Cortex of kidney (tissue), 1 donor: ENCODE measurements at places on chromosomes 6 and 20.

GRCh38 chr6:150835620-150836019, 29.9 kb upstream of the MTHFD1L start:
- no peak for DNase-seq

DNA sequence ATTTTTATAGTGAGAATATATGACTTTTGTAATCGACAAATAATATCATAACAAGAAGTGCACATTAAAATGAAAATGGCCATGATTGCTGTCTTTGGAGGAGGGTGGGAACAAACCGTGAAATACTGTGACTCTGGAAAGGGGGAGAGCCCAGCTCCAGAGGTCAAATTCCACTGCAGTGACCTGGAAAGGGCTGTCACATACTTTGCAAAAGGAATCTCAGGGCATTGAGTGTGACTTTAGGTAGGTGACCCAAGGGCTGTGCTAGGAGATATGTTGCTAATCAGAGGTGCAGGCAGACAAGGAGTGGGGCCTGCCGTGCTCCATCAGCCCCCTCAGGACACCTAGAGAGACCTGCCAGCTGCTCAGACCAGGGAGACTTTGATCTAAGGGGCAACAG, 28.1 kb upstream of the BMP7 start:
- DNase-seq, result no peak

DNA sequence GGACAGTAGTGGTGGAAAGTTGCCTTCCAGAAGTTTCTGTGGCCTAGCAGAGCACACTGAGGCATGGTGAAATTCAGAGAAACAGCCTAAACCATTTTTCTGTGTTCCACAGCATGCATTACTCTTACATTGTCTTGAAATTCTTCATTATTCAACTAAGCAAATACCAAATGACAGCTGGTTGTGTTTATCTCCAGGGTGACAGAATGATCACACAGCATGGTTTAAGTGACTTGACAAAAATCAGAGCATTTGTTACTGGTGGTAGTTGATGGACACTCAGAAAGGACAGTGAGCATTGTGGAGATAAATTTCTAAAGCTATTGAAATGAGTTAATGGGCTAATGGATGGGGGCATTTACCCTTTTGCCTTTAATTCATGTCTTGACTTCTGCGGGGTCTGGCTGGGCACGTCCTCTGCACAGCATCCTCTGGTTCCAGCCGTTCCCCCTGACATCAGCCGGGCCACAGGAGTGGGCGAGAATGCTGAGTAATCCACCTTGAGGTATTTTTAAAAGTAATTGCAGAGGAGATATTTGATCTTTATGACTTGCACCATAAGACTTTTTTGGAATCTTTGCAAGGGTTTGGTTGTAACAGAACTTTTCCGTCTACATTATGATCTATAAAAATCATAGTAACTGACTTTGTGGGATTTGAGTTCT, 78.9 kb upstream of the SCP2D1 start:
- DNase-seq, result no peak

GRCh38 chr20:47202733-47203667, 153.5 kb downstream of the ZMYND8 start:
- DNase-seq, result no peak

DNA sequence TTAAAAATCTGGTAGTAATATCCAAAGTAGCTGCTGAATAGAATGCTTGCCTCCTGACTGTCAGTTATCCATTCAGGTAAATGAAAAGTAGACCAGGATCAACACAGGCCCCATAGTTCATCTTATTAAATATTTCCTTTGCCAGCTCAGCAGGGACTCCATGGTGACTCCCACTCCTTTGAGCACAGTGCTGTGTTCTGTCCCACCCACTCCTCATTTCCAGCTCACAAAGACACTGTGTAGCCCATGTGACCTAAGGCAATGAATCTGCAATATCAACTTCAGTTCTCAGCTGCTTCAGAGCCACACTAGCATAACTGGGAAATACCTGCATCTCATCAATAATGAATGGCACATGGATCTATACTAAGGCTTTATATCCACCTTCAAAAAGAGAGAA, 189.5 kb upstream of the MANEA start:
- no peak for DNase-seq

DNA sequence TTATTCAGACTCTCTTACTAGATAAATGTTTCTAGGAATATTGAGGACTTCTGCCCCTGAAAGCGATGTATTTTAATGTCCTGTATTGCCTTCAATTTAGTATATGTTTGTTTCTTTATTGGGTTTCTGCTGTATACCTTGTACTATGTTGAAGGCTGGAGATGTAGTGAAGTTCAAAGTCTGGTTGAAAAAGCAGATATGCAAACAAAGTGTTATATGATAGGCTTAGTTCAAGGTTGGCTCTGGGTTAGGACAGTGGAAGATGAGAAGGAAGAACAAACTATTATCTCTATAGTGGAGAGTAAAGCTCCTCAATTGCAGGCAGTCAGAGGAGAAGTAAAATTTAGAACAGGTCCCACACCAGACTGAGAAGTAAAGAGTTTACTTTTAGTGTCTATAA, 36.3 kb upstream of the ADGRG6 start:
- no peak for DNase-seq

DNA sequence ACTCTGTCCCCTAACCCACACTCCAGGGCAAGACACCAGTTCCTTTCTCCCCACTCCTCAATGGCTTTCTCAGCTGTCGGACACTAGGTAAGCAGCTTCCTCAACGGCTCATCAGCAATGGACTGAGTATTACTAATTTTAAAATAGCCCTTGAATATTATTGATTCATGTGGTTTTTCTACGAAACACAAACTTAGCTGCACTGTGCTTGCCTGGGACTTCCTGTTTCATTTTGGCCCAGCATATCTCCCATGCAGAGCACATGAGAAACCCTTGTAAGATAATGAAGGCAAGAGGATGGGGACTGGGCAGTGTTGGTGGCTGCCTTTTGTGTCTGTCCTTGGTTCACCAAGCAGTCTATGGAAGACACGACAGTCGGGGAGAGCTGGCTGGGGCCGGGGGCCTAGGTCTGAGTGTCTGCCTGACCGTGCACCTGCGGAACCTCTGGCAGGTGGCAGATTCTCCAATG, 48.9 kb downstream of the RNASET2 start:
- DNase-seq, result no peak

DNA sequence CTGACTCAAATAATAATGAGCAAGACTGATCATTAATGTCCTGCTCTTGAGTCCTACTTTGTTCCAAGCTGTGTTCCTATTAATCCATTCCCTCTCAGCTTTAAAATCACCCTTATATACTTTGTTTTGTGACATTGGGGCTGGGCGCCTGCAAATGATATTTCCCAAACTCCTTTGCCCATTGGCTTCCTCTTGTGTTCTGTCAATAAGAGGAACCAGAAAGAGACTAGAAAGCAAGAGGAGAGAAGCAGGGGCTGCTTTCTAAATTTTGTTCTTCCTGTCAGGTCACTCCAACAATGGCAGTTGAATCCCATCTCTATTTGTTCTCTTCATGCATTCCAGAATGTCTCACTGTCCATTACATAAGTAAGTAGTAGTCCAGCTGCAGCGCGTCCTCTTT, 21.6 kb upstream of the TRIM27 start:
- DNase-seq, result no peak

DNA sequence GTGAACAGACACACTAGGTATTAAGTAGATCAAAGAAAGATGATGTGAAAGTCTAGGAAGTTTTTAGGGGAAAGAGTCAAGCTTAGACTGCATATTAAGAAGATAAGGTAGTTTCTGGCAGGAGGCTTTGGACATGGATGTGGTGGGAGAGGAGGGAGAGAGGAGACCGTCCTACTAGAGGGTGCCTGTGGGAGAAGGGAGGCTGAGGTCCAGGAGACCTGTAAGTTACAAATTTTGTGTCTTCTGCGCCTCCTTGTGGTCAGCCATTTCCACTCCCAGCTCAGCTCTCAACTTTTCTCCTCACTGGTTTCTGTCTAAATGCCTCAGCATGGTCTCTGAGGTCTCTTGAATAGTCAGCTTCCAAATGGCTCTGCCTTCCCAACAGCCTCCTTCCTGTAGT, 193.5 kb downstream of the UNC5CL start:
- no peak for DNase-seq

DNA sequence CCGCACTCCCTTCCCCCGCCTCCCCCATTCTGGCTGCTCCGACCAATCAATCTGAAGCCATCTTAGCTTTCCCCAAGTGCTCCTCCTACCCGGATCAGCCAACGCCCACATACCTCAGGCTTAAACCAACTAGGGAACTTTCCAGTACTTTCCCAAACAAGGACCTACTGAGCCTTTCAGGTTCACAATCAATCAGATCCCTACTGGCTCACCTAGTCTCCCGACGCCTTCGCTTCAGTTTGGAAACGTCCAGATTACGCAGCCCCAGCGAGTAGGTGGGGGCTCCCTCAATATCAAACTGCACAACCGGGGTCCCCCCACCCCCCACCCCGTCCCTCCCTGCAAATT, 432 bp downstream of the HSPA1L start:
- DNase-seq, result no peak

GRCh38 chr20:25022680-25023079, 30.1 kb upstream of the APMAP start:
- DNase-seq, result no peak

DNA sequence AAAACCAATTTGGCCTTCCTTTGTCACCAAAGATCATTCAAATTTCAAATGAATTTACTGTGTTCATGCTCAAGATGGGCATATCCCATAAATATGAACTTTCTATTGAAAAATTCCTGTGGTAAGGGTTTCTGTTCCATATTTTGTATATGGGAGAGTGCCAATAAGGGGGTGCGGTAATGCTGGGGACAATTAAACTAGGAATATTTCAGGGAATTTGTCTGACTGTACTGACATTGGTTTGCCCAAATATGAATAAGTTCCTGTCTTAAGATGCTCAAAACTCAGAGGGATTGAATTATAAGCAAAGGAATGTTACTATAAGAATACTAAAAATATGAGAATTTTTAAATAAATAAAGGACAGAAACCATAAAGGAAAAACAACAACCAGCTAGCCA, 553.0 kb upstream of the MARCKS start:
- DNase-seq, result no peak

GRCh38 chr20:1619861-1620444, at the start of gene SIRPB1:
TSS of gene SIRPB1 (minus strand) at chr20:1620009. CDS start at chr20:1619944, 65 bp downstream.
- DNase-seq, result no peak

DNA sequence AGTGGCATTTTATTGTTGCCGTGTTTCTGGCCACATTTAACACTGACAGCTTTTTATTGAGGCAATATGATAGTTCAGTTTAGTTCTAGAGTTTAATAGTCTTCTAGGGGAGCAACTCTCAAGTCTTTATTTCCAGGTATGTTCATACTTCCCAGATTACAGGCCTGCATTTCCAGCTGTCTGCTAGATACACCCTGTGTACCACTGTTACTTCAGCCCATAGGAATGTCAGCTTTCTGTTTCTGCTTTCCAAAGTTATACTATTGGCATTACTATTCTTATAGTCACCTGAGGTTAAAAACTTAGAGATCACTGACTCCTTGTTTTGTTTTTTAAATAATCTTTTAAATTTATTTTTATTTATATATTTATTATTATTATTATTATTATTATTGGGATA, 7.6 kb downstream of the ZNF451 start:
- DNase-seq, result no peak

DNA sequence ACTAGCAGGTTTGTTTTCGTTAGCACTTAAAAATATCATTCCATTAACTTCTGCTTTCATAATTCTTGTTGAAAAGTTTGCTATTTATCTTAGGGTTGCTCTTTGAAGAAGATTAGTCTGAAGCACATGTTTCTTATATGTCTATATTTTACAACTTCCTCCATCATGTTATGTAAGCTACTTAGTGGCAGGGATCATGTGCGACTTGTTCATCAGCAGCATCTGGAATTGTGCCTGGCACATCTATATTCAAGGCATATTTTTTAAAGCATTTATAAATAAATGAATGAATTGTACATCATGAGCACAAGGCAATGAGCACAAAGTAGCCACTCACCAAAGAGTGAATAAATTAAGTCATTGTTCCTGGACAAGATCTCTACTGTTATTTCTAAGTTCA, 187.2 kb upstream of the COL21A1 start:
- DNase-seq, result no peak

GRCh38 chr20:34794006-34794585, 31.4 kb downstream of the NCOA6 start:
- no peak for DNase-seq

GRCh38 chr20:51749674-51750036, 18.5 kb downstream of the ATP9A start:
- DNase-seq, result no peak

GRCh38 chr6:119552021-119552420, 202.5 kb upstream of the MAN1A1 start:
- no peak for DNase-seq

GRCh38 chr6:19605624-19606023, 231.5 kb upstream of the ID4 start:
- DNase-seq, result no peak

- DNase-seq, result no peak
These were observed 522.4 kb downstream of the HDGFL1 start for GRCh38 chr6:23091795-23092194.

DNA sequence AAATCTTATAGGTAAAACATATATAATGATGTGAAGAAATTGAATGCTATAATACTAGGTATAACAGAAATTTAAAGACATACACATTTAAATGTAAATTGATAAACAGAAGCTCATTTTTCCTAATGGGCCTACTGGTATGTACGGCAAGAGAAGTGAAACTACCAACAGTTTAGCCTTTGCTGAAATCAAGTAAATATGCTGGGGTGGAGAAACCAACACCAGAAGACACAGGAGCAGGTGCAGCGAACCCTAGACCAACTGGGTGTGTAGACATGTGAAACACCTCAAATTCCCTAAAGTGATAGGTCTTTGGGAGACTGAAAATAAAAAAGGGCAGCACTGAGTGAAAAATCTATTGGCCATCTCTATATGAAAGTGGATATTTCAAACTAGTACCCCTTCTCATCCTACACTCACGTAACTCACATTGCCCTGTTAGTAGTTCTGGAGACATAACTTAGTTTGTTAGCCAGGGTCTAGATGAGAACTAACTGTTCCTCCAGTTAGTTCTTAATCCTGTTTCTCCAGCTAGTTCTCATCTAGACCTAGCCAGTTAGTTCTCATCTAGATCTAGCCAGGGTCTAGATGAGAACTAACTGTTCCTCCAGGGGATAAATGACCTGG, 53.1 kb downstream of the SLC35D3 start:
- no peak for DNase-seq

DNA sequence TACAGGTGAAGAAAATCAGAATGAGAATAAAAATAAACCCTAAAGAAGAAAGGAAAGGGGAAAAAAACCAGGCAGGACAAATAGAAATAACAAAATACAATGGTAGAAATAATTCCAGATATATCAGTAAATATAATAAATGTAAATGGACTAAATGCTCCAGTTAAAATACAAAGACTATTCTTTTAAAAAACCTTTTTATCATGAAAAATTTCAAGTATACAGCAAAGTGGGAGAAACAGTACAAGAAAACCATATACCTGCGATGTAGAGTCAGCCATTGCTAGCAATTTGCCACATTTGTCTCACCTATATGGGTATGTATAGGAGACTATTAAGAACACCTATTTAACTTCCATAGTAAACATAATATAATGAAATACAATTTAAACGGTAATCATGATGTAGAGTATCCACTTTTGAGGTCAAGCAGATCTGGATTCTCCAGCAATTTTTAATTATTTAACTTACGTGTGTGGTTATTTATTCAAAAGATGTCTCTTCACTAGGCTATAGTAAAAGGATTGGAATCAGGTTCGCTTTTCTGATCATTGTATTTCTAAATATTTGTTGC, 914 bp upstream of the VAPB start:
- no peak for DNase-seq

- DNase-seq, result no peak
These were observed 80.8 kb upstream of the FUCA2 start for GRCh38 chr6:143592335-143592734.
